Caco-2 (cell line): ENCODE measurements at places on chromosomes 5 and 9.
A peak's percentile ranks its signal among the peaks of the same experiment; 100 is the strongest.

DNA sequence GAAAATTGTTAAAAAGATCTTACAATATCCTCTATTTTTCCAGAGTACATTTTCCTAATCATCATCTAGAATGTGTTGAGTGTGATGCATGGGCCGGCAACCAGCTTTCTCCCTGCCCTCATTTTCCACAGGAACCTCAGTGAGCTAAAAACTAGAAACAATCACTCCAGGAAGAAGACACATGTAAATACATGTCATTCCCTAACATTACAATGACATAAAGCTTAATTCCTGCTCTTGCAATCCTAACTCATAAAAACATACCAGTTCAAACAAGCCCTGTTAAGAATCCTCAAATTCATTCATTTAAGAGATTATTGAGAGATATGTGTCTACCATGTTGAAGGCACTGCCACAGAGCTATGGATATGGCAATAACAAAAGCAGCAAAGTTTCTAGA is 18.5 kb upstream of the ZNF622 start:
- DNase-seq = no peak

- DNase-seq = no peak
Measured at GRCh38 chr5:159784993-159785392, 131.3 kb upstream of the ADRA1B start.

DNA sequence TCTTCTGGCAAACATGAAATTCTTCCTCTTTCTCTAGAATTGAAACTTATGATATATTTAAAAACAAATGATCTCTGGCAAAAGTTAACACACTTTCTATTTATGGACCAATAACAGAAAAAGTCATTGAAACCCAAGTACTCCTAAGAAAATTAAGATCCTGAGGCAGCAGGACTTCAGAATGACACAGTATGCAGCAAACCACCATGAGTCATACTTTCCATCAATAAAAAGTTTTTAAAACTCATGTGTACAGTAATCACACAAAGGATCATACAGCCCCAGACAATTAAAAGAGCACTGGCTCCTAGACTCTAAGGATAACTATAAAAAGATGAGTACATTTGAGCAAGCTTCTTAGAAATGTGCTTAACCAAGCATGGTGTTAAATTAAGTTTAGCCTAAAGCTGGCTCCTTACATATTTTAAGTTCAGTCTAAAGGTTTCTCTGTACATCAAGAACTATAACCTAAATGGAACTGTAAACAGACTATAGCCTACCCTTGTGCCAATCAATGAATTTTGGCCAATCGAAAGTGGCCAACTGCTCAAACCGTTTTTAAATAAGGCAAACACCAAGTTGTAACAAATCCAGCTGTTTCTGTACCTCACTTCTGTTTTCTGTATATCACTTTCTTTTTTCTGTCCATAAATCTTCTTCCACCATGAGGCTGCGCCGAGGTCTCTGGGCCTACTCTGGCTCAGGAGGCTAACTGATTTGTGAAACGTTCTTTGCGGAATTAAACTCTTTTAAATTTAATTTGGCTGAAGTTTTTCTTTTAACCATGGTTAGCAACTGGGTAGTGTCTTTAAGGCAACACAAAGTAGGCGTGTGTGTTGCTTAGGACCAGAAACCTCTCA is 232.1 kb upstream of the PIK3R1 start:
- DNase-seq = no peak

- no peak for DNase-seq
Measured at GRCh38 chr5:170986598-170986997, 124.8 kb downstream of the RANBP17 start.

DNA sequence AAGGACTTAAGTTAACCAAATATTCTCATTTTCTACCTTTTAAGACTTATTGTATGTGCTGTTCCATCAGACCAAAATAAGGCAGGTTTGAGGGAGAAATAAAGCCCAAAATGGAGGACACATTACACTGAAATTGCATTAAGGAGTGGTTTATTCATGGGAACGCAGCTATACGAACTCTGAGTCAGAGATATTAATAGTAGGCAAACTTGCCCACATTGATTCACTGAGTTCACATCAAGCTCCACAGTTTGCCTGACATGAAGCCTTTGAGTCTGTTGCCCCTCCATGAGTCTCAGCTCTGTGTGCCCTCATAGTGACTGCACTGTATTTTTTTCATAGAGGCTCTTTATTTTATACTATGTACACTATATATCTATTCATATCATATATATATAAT is 135.0 kb upstream of the SNX2 start:
- DNase-seq = no peak

GRCh38 chr9:115220319-115221005 is 102.5 kb upstream of the TNC start:
- DNase-seq = no peak

- DNase-seq = peak; percentile 38
Measured at GRCh38 chr5:174596429-174596828, 128.0 kb upstream of the MSX2 start.

- peak; percentile 8 for DNase-seq
Measured at GRCh38 chr5:177176175-177176711, 42.7 kb downstream of the NSD1 start.

GRCh38 chr9:88833946-88834345 is 157.3 kb upstream of the S1PR3 start:
- no peak for DNase-seq
